CD8-positive, alpha-beta memory T cell (primary cell): ENCODE measurements at places on chromosomes 3 and 15. TPM values are rescaled to one million over a fixed set of nuclear protein-coding genes. Genes with fewer than 3 reads are reported as not detected.

The NR2E3 gene
- not detected for total RNA-seq

DNA sequence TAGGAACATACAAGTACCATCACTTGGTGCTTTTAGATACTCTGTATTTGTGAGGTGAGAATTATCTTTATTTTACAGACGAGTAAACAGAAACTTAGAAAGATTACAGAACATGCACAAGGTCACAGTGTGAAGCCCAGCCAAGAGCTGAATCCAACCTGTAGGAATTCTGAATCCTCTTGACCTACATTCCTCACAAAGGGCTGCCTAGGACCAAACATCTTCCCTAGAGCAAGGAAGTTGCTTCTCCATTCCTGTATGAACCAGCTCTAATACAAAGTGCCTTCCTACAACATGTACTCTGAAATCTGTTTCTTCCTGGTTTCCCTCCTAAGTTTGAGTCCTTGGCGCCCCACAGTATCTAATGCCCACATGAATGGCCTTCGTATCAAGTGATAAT is 2.9 kb downstream of the HDGFL3 start:
- DNase-seq: no peak

DNA sequence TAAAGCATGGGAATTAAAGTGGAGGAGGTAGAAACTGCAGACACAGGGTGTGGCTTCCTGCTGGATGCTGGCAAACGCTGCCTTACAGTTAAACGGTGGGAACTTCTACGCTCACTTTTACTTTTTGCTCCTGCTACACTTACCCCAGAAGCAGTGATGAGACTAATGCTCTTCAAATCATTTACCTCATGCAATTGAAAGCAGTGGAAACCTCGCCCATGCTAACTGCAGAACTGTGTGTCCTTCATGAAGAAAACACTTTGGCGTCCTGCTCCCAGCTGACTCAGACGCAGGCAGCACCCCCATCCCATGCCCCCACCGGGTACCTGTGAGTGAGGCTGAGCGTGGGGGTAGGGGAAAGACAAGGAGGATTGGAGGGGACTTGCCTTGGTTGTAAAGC is 31.8 kb downstream of the UPK1B start:
- DNase-seq: no peak

DNA sequence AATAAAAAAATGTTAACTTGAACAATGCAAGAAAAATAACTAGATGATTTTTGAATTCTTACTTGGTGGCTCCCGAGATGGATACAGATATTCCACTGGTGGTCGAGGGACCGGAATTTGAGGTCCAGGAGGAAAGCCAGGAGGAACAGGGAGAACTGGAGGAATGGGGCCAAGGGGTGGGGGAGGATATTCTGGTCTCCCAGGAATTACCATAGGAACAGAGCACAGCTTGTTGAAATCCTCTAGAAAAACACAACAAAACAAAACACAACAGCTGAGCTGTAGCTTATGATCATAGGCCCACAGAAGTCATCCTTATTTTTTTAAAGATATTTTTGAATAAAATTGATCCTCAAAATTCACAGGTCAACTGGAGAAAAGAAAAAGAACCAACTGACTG is 129.4 kb downstream of the FBN1 start:
- no peak for DNase-seq

DNA sequence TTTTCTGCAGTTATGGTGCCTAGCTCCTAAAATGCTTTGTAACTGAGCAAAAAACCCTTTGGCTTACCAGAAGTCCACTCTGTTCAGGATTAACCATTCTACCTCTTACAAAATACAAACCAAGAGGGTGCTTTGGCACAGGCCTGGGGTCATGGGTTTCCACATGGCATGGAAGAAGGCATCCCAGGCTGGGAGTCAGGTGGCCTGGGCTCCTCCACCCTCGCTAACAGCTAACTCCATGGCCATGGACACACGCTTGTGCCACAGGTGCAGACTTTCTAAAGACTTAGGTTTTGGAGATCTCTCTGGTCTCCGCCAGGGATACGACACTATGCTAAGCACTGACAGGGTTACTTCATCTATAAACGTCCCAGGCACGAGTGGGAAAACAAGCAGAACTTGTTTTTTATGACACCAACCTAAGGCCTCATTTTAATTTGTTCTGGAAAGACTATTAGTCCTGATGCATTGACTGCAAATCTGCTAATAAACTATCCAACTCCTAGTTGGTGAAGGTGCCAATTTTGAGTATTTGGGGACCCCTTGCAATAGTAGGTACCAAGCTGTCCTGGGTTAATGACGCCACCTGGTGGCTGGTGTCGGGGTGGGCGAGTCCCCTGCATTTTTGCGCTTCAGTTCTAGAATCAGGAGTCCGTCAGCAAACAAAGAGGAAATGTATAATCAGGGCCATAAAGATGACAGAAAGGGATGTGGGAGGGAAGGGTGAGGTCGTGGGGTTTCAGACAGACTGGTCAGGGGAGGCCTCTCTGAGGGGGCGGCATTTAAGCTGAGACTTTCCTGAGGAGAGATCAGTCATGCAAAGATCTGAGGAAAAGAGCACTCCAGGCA is 10.3 kb upstream of the ALDH1A3 start:
- no peak for DNase-seq

- DNase-seq: no peak
These were observed 39.3 kb downstream of the GLB1 start for GRCh38 chr3:33057320-33058298.

DNA sequence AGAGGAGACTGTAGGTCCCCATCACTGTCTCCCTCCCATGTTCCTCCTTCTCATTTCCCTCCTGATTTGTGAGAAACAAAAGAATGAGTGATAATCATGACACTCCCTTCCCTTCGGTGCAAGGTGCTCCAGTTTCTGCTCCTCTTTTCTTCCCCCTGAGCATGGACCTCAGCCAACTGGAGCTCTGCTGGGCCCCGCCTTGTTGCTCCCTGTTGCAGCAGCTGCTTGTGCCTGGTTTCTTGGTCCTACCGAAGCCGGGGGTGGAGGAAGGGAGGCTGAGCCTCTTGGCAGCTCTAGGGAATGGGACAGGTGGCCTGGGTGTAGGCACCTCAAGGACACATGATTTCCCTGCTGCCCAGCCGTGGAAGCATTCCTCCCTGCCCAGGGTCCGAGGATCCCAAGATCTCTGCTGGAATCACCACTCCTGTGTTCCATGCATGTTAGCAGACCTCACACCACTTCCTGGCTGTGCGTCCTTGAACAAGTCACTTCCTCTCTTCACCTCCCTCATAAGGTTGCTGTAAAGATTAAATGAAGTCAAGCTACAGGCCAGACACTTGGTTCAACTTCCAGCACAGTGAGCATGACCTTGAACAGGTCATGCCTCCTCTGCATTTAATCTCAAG is 131.6 kb upstream of the ABHD17C start:
- no peak for DNase-seq

DNA sequence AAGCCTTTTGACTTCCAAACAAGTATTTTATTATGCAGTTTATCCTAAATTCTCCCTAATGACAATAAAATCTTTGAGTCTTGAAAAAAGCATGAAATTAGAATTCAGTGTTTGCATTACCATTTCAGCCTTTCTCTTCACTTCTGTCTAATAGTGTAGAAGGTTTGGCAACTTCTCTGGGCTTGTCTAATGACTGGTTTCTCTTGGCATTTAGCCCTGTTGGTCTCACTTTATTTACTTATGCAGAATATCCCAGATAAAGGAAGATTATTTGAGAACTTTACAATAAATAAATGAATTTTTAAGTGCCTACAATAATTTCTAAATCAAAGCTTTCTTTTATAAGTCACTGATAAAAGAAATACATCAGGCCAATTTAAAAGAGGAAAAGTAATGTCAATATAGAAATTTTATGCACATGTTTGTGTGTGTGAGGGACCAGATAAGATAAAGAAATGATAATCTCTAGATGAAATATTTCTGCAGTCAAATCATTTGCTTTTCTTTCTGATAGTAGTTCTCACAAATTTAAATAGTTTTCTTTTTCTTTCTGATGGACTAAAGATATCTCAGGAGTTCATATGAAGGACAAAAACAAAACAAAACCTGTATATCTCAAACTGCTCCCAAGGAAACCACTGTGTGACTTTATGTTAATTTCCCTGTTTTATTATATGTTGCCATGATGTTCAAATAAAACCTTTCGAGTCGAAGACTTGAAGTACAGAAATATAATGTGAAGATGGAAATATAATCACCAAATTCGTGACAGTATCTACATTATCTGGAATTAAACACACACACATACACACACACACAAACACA is 533.1 kb upstream of the CBLB start:
- DNase-seq: no peak

The TEX55 gene
- total RNA-seq: not detected

GRCh38 chr3:33975463-33975862 is 177.0 kb downstream of the PDCD6IP start:
- no peak for DNase-seq

GRCh38 chr3:150333477-150333876 is 74.6 kb upstream of the TSC22D2 start:
- DNase-seq: no peak

GRCh38 chr3:9686050-9686550 is 17.5 kb upstream of the CPNE9 start:
- DNase-seq: no peak

GRCh38 chr3:59429198-59429597 is 379.4 kb upstream of the CFAP20DC start:
- no peak for DNase-seq

GRCh38 chr3:120561251-120562045 is 34.7 kb upstream of the NDUFB4 start:
- peak; percentile 67 for DNase-seq

The B3GNT5 gene
- 10.0 TPM for total RNA-seq

The ACKR4 gene
- not detected for total RNA-seq

DNA sequence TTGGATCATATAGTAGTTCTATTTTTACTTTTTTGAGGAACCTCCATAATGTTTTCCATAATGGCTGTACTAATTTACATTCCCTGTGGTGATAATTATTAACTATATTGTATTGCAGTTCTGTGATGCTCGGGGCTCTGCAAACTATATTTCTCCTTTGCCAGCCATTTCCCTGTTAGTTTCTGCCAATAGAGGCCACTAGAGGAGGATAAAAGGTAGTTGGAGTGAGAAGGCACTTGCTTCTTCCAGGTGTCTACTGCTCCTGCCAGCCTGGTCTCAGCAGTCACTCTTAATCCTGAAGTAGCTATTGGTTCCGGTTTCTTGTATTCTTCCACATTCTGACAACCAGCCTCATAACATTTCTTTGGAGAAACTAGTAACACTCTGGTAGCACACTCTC is 233.9 kb upstream of the GBE1 start:
- DNase-seq: no peak

DNA sequence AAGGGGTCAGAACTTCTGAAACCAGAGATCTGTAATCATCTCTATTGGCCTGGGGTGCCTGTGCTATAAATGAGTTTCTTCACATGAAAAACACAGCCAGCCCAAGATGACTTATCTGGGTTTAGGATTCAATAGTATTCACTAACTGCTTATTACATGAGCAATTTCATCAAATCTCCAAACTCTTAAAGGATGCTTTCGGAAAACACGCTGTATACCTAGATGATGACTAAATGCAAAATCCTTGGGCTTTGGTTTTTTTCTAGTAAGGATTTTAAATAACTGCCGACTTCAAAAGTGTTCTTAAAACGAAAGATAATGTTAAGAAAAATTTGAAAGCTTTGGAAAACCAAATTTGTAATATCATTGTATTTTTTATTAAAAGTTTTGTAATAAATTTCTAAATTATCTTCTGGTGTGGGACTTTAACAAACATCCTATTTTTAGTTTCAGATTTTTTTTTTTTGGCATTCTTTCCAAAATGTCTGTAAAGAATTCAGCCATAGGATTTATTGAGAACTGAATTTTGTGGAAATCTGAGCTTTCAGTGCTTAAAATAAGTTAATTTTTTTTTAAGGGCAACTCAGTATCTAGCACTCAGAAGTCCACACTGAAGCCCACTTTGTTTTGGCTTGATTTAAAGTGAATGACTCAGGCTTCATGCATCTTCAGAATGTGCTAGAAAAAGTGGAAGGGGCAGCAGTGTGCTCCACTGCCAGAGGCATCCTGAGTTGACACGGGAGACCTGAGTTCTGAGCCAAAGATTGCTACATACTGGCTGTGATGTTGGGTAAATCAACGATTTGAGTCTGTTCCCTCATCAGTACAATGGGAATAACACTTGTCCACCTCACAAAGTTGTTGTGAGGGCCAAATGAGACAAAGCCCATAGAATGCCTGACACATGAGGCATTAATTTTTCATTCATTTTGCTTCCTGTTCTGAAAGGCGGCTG is 18.7 kb downstream of the TMEM43 start:
- no peak for DNase-seq

DNA sequence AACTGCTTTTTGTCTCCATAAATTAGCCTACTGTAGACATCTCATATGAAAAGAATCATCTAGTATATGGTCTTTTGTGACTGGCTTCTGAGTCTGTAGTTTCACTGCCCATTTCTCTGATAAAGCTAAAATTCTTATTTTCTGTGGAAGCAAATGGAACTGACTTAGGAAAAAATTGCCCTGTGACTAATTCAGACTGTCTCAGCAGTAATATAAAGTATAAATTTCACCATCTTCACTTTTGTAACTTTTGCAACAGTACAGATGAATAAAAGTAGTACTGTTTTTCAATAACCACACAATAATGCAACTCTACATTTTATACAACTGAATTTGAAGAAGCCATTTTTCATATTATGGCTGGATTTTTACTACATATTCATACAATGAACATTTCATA is 104.1 kb downstream of the TBC1D5 start:
- DNase-seq: no peak

The CHRNA7 gene
- total RNA-seq: not detected

The ATP10A gene
- 24.0 TPM for total RNA-seq

The ZNF80 gene
- total RNA-seq: 2.3 TPM

DNA sequence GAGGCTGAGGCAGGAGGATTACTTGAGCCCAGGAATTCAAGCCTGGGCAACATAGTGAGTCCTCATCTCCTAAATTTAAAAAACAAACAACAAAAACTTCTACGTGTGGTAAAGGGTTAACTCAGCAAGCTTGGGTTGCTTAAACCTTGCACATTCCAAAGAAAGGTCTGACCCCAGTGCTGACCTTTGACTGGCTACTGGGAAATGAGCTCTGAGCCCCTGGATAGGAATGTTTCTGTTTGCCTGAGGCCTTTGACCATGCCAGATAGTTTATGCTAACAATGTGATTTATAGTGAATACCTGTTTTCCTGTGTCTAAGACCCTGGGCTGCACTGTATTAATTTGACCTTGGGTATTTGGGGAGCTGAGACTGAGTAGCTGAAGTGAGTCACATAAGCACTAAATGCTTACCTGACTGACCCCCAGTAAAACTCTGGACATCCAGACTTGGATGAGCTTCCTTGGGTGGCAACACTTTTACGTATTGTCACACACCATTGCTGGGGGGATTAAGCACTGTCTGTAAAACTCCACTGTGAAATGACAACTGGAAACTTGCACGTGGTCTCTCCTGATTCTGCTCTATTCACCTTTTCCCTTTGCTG is 20.7 kb downstream of the TCAIM start:
- DNase-seq: no peak

The ANKUB1 gene
- total RNA-seq: not detected

DNA sequence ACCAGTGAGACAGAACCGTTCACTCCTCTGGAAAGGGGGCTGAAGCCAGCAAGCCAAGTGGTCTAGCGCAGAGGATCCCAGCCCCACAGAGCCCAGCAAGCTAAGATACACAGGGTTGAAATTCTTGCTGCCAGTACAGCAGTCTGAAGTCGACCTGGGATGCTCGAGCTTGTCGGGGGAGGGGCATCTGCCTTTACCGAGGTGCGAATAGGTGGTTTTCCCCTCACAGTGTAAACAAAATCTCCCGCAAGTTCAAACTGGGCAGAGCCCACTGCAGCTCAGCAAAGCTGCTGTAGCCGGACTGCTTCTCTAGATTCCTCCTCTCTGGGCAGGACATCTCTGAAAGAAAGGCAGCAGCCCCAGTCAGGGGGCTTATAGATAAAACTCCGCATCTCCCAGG is 11.4 kb downstream of the CEP97 start:
- no peak for DNase-seq

The EPM2AIP1 gene
- 16.0 TPM for total RNA-seq

- DNase-seq: no peak
These were observed 8.0 kb downstream of the FBLN2 start for GRCh38 chr3:13556917-13557316.
